ENCODE measurements at places on chromosomes 13 and 19.

GRCh38 chr19:18895038-18895823, 727 bp downstream of the CERS1 start:
- DNase-seq: peak; percentile 90

DNA sequence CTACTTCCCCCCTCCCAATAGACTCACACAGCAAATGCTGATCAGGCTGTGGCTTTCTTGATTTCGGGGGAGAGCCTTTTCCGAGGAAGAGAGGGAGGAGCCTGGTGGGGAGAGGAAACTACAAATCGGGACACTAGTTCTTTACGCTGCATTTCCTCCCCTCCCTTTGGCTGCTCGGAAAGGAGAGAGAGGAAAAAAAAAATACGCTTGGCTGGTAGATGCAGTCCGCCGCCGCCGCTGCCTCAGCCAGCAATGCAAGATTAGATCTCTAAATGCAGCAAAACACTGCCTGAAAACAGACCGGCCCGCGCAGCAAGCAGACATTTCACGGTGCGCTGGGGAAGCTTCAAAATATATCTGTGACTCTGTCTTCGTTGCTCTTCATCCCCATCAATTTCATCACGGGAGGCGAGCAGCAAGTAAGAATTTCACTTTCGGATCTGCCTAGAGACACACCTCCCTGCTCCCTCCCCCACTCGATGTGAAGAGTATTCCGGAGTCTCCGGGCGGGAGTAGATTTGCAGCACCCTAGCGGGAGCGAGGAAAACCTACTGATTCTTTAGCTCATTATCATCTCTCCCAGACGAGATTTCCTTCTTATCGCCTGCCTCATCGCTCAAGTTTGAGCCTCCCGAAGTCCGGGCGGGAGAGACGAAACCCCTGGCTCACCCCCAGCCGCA, at the start of gene PCDH17:
Gene PCDH17 (plus strand): TSS at position 149 of the 680 bp plus-strand sequence. CDS start 803 bp downstream, outside the sequence.
- DNase-seq: peak; percentile 70

GRCh38 chr19:48340995-48341394, 15.6 kb downstream of the EMP3 start:
- DNase-seq: no peak

GRCh38 chr19:49512970-49513745, 697 bp downstream of the FCGRT start:
- DNase-seq: peak; percentile 80

All from neural progenitor cell (in vitro differentiated cells).